ENCODE measurements at places on chromosomes 12 and 14.
A peak's percentile ranks its signal among the peaks of the same experiment; 100 is the strongest.

DNA sequence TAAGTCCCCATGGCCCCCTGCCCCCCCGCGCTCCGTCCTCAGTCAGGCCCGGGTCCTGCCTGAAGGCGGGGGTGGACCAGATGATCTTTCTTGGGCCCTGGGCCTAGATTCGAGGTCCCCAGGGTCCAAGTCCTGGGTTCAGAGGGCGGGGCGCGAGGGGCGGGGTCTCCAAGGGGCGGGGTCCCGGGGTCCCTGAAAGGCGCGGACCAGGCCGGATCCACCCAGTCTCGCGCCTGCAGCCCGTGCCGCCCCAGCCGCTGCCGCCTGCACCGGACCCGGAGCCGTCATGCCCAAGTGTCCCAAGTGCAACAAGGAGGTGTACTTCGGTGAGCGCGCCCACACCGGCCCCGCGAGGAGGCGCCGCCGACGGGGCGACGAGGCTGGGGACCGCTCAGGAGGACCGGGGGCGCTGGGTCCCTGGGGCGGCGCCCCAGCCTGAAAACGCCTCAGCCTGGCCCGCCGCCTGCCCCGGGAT, 325 bp downstream of the CRIP1 start:
- DNase-seq = no peak

DNA sequence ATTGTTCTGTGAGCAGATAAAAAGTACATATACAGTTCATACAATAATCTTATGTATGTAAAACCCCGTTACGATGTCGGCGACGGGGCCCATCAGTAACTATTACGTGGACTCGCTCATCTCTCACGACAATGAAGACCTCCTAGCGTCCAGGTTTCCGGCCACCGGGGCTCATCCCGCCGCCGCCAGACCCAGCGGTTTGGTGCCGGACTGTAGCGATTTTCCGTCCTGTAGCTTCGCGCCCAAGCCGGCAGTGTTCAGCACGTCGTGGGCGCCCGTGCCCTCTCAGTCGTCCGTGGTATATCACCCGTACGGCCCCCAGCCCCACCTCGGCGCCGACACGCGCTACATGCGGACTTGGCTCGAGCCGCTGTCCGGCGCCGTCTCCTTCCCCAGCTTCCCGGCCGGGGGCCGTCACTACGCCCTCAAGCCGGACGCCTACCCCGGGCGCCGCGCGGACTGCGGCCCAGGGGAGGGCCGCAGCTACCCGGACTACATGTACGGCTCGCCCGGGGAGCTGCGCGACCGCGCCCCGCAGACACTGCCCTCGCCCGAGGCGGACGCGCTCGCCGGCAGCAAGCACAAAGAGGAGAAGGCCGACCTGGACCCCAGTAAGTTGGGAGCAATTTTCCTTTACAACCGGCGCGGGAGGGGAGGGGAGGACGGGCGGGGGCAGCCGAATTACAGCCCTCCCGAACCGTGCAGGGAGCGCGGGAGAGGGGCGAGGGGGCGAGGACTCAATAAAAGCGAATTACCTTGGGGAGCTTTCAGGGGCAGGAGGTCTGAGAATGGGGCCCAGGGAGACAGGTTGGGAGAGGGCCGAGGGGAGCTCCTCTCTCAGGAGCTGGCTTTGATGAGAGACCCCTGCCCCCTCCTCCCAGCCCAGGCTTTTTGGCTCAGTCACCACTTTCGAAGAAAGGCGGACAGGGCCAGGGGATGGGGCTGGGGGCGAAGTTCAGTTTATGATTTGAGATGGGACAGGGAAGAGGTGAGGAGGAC, at the start of gene HOXC9:
Gene HOXC9, plus strand, starts transcription at position 46 of the 999 bp plus-strand sequence. Its CDS starts 28 bp downstream, at position 74.
- no peak for DNase-seq

GRCh38 chr14:50784683-50785456, 46.1 kb downstream of the NIN start:
- DNase-seq = no peak

- DNase-seq = no peak
Observed at GRCh38 chr12:53733807-53734200, 6.6 kb upstream of the CALCOCO1 start.

- DNase-seq = peak; percentile 10
Observed at GRCh38 chr14:59407246-59408010, 57.8 kb downstream of the GPR135 start.

DNA sequence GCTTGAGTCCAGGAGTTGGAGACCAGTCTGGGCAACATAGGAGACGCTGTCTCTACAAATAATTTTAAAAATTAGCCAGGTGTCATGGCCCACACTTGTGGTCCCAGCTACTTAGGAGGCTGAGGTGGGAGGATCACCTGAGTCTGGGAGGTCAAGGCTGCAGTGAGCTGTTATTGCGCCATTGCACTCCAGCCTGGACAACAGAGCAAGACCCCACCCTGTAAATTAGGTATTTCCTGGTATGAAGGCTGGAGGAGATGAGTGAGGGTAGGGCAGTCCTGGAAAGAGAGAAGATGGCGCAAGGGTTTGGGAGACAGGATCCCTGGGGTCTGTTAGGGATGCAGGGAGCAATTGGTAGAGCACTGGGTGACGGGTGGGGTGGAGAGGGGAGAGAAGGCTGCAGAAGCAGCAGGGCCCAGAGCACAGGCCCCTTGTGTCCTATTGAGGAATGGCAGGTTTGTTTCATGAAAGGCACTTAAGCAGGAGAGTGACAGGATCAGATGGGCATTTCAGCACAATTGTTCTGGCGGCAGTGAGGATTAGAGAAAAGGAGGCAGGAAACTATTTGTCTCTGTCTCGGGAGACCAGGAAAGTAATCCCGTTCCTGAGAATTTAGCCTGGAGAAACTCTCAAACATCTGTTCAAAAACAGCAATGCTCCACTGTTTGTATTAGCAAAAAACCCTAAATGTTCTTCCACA, 47.2 kb upstream of the KTN1 start:
- DNase-seq = no peak

DNA sequence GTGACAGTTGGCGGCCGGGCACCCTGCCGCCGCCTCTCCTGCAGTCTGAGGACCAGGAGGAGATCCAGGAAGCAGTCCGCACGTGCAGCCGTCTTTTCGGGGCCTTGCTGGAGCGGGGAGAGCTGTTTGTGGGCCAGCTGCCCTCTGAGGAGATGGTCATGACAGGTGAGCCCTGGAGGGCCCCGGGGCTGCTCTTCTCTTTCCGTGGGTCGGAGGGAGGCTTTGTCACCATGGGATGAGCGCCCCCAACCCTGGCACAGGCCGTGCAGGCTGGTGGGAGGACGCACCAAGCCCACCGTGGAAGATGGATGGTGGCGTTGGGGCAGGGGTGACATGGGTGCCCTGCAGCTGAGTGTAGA, 532 bp downstream of the NOC4L start:
- DNase-seq = no peak

- peak; percentile 3 for DNase-seq
Observed at GRCh38 chr12:104063712-104064030, 660 bp upstream of the HCFC2 start.

DNA sequence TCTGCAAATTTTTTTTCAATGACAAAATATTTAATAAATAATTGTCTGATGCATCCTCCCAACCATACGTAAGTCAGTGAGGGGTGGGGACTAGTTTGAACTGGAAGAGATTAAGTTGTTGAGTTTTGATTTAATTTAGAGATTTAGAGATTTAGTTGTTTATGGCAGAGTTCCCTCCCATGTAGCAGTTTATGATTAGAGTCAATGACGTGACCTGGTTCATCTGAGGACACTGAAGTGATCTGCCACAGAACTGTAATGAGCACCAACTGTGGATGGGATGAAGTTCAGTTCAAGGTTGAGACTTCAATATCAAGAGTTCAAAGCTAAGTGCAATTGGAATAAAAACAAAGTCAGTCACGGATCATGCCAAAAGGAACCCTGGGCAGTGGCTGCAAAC, 609.3 kb downstream of the NOVA1 start:
- DNase-seq = no peak

- no peak for DNase-seq
Observed at GRCh38 chr12:126960709-126961108, 1306.3 kb upstream of the TMEM132C start.

- peak; percentile 70 for DNase-seq
Observed at GRCh38 chr12:89427508-89428156, 75.3 kb upstream of the DUSP6 start.

DNA sequence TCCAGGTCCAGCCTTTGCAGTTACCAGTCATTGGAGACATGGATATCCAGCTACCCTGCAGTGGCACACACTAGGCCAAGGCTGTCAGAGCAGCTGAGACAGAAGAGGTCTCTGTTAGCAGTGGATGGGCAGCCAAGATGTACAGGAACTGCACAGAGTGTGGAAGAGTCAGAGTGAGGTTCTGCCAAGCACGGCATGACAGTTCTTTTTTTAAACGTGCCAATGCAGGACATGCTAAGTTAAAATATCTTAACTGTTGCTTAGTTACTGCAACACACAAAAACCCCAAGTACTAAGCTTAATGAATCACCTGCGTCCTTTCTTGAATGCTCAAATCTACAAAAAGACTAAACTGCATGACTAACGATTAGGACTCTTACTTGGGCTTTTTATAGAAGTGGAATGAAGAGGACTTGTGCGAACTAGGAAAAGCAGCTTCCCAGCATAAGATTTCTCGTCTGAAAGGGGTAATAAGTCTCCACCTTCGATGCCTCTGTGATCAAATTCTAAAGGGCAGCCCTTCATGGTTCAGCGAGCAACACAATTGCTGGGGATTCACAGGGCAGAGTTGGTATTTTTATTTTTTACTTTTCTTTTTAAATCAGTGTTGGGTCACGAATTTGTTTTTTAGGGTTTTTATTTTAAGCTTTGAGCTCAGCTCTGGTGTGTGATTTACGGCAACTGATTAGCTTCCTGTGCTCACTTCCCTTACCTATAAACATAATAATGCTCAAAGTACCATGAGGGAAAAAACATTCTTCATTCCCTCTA, 20.6 kb downstream of the MAPK1IP1L start:
- DNase-seq = no peak

GRCh38 chr12:21551841-21552465, 25.9 kb downstream of the SPX start:
- DNase-seq = no peak

- peak; percentile 67 for DNase-seq
Observed at GRCh38 chr12:26028953-26029735, 70.7 kb downstream of the RASSF8 start.

GRCh38 chr12:122137681-122138080, 36.3 kb downstream of the IL31 start:
- no peak for DNase-seq

DNA sequence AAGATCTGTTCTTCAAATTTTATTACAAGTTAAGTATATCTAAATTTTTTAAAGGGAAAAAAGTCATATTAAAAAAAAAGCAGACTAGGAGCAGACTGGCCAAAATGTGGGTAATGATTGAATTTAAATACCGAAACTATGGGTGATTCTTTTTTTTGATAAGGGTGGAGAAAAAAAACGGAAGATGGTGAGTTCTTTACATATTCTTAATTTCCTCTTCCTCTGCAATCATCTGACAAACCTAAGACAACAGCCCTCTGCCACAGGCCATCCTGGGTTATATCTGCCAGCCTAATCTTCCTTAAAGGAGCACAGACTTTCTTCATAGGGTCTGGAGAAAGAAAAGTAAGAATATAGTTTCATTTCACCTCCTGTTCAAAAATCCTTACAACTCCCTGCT, 108.0 kb downstream of the PPP2R5E start:
- peak; percentile 40 for DNase-seq

- no peak for DNase-seq
Observed at GRCh38 chr12:16331998-16332397, 15.4 kb upstream of the MGST1 start.

DNA sequence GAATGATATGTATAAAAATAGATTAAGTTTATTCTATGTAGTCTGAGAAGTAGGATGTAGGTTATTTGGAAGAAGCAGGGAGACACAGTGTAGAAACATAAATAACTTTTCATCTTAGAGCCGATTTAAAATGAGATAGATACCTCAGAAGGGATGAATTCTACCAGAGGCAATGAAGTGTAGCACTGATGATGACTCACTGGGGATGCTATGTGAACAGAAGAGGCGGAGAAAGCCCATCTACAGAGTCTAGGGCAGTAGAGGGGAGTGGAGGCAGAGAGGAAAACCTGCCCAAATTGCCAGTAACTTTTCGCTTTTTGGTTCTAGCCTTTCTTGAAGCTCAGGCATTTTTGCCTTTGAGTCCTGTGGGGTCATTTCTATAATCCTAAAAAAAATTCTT, 451.8 kb downstream of the ATP23 start:
- no peak for DNase-seq

- peak; percentile 38 for DNase-seq
Observed at GRCh38 chr12:25958428-25959070, at the start of gene RASSF8. Gene RASSF8, plus strand, starts transcription at chr12:25958682. Its CDS starts 96,662 bp downstream, at chr12:26055344.

GRCh38 chr12:71159264-71159663, 1.5 kb upstream of the TSPAN8 start:
- DNase-seq = no peak
